ENCODE measurements at places on chromosomes 6 and 20. TPM values are rescaled to one million over a fixed set of nuclear protein-coding genes. Genes with fewer than 3 reads are reported as not detected.
A peak's percentile ranks its signal among the peaks of the same experiment; 100 is the strongest.

Gene MCHR2
- not detected for total RNA-seq

DNA sequence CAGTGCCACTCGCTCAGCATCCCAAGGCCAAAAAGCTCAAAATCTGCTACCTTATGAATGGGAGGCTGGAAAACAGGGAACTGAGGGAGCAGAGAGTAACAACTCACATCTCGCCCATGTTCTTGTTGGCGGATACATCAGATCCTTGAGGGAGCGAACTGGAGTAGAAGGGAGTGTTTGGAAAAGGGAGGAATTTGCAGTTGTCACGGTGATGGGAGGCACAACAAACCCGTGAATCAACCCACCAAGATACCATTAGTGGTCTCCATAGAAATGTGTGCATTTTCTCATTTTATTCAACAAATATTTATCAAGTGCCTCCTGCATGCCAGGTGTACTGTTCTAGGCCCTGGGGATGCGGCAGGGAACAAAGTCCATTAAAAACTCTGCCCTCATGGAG lies 212.1 kb downstream of the EYA2 start:
- DNase-seq: no peak

- DNase-seq: no peak
Measured at GRCh38 chr6:117344444-117345291, 79.3 kb downstream of the VGLL2 start.

GRCh38 chr6:161853657-161854056 lies 579.8 kb upstream of the AGPAT4 start:
- DNase-seq: no peak

Gene SCGN
- total RNA-seq: 11.5 TPM

DNA sequence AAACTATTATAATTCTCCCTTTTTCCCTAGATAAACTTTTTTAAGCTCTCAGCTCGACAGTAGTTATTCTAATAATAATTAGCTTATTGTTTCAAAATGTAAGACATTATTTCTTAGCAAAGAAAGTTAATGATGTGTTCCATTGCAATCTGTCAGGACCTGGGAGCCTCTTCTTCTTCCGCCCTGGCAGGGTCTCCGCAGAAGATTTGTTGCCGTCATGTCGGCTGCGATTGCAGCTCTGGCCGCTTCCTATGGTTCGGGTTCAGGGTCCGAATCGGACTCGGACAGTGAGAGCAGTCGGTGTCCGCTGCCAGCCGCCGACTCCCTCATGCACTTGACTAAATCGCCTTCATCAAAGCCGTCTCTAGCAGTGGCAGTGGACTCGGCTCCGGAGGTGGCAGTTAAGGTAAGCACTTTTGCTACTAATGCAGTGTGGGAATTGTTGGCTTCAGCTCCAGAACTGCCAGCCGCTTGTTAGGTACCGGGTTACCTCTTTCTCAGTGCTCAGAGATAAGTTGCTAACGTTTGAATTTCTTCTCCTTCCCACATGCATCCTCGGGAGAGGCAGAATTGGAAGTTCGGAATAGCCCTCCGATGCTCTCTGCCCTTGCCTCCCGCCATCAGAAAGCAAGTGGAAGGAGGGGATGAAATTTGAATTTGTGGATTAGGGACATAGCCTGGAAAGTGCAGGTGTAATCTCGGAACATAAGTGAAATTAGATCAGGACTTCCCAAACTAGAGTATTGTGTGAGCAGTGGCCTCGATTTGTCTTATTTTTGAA lies at the start of gene CDC40:
TSS of gene CDC40 (plus strand) at position 200 of the 781 bp plus-strand sequence. CDS start at position 218, 18 bp downstream.
- peak; percentile 78 for DNase-seq

DNA sequence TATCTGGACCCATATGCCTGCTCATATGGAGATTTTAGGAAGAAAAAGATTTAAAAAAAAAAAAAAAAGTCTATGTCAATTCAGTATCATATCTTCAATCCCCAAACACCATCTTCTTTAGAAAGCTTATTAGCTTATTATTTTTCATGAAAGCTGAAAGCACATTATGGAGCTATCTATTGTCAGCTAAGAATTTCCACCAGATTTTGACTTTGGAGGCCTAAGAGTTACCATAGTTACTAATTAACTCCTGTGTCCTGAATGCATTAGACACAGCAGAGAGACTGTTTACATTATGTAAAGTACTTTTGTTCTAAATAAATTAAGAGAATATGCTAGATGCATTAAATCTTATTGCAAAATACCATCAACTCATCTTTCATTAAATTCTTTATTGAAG lies 255.5 kb upstream of the NRSN1 start:
- DNase-seq: no peak

- no peak for DNase-seq
Measured at GRCh38 chr6:680251-680650, 12.7 kb downstream of the EXOC2 start.

DNA sequence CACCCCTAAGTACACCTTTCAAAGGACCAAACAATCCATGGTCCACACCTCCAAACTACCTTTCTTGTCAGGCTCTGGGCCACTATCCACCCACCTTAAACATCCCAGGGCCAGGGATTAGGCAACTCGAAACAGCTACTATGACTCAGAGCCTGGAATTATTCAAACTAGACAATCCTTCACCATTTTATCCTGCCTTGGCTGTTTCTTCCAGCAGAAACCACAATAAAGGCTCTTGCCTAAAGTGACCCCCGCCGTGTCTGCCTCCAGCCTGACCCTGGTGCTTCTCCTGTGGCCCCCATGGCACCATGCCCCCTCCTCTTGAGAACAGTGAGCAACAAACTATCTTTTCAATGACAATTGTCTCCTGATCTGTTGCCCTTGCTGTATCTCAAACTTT lies 195.5 kb downstream of the EPM2A start:
- no peak for DNase-seq

DNA sequence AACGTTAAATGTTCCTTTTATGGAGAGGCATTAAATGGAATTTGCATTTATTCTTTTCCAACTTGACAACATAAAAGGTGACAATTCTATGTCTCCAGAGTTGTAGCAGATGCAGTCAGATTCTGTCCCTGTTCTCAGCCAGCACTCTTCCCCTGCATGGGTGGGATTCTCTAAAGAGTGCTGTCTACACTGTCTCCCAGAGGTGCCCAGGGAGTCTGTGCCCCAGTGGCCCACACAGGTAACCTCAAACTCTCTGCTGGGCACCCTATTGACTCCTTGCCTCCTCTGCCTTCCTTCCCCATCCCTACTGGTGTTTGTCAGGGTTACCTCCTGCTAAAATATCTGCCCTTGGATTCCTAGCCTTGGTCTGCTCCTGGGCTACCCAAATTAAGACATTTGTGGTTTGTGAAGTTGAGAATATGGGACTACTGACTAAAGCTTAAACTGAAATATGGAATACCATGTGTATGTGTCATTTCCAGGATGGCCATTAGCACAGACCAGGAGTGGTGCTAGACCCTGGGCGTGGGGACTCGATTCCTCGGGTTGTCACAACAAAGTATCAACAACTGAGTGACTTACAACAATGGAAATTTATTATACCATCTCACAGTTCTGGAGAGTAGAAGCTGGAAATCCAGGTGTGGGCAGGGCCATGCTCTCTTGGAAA lies 284.7 kb downstream of the CDH26 start:
- DNase-seq: no peak

DNA sequence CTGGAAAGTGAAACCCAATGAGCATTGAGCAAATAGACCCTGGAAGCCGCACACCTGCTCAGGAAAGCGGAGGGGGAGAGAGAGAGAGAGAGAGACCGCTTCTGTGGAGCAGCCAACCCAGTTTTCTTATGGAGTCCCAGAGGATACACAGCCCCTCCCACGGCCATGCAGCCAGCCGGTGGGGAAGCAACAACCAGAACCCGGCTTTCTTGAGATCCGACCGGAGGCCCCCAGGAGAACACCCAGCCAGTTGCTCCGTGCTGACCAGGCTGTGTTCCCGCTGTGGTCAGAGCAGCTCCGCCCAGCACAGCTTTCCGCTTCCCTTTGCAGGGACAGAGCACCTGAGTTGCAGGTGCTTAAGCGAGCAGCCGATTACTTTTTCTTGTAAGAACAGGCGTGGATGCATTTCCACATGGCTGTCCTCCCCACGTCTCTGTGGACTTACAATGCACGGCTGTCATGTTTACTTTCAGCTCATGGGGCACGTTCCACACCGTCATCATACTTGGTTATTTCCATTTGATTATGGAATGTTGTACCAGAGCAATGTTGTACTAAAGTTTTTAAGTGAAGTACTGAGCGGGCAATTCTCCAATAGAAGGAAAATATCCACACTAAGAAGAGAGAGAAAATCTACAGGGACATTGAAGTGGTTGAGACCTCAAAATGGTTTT lies 381.9 kb downstream of the THBS2 start:
- DNase-seq: no peak

DNA sequence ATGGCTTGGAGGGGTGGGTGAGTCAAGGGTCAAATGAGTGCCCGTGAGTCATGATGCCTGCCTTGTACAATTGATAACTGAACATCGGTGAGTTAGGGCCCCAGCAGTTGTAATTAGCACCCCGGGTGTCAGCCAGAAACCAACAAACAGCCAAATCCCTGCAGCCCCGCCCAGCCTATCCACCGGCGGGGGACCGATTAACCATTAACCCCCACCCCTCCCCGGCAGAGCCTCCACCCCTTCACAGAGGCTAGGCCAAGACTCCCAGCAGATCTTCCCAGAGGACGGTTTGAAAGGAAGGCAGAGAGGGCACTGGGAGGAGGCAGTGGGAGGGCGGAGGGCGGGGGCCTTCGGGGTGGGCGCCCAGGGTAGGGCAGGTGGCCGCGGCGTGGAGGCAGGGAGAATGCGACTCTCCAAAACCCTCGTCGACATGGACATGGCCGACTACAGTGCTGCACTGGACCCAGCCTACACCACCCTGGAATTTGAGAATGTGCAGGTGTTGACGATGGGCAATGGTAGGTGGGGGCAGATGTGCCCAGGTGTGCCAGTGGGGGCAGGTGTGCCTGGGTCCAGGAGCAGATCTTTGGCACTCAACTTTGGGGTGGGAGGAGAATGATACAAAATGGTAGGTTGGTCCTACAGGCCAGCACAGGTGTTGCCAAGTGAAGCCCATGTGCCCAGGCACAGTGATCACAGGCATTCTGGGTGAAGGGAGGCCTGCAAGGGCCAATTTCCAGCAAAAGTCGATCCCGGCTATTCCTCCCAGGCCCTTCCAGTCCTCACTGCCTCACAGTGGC lies 45.7 kb downstream of the HNF4A start:
- peak; percentile 89 for DNase-seq

Gene PNPLA1
- not detected for total RNA-seq

DNA sequence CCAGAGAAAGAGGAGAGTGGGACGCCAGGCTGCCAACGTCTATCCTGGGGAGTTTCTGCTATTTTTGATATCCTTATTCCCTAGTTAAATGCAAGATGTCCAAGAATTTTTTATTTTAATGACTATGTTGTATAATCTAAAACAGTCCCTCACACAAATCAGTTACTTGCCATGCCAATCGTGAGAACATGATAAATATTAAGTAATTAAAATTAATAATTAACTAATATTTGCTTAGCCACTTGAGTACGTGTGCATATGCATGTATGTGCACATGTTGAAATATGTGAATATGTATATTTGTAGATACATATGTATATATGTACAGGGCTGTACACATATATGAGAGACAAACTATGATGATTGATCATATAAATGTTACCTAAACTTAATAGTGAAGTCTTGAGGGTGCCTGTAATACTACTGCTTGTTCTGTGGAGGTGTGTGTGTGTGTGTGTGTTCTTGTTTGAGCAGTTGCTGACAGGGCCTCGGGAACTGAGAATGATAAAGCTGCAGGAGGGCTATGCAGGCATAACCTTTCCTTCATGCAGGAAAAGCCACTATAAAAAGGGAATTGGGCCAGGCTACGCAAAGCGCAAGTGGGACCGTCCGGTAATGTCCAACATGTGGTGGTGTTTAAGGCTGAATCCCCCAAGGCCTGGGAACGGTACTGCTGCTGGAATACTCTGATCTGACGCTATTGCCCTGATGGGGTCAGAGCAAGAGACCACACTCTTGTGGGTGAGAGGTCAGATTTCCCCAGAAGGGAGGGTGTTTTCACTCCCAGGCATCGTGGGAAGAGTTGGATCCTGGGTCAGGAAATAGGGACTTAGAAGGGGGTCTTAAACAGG lies 148.3 kb upstream of the TBX18 start:
- no peak for DNase-seq

DNA sequence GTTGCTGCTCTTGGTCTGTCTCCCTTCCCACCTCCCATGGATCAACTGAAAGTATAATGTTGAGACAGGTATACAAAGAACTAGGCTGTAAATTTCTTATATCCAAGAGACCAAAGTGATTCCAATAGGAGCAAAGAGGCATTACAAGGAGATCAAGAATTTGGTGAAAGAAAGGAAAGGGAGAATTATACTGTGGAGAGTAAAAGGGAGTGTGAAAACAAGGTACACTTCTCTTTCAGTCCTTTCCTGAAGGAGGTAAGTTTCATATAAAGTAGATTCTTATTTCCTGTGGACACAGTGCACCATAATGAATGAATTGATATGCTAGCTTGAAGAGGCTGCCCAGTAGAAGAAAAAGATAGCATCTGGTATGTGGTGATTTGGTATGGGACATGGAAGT lies 49.7 kb downstream of the CD2AP start:
- no peak for DNase-seq

GRCh38 chr6:15827496-15828255 lies 164.8 kb upstream of the DTNBP1 start:
- no peak for DNase-seq

DNA sequence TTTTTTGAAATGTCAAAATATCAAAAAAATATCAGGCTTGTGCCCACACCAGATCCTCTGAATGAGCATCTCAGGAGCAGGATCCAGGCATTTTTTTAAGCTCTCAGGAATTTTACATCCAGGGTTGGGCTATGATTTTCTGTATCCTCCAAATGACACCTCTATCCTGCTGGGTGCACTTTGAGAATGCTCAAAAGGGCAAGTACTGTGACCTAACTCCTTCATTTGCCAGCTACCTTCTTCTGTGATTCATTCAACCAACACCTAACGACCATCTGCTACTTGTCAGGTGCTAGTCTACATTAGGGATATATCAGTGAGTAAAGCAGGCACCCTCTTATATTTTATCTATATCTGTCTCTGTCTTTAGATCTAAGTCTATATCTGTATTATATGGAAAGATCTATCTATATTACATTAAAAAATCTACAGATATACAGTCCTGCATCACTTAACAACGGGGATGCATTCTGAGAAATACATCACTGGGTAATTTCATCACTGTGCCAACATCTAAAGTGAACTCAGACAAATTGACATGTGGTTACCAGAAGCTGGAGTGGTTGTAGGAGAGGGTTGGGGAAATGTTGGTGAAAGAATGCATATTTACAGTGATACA lies 131.6 kb downstream of the KIF16B start:
- no peak for DNase-seq

- DNase-seq: no peak
Measured at GRCh38 chr6:148873868-148874267, 127.0 kb downstream of the UST start.

Gene APOM
- total RNA-seq: not detected

Gene MCM3
- 71.8 TPM for total RNA-seq
